ENCODE measurements at places on chromosomes 5 and 9.

- no peak for DNase-seq
Observed at GRCh38 chr5:66617991-66618768, 22.0 kb downstream of the MAST4 start.

DNA sequence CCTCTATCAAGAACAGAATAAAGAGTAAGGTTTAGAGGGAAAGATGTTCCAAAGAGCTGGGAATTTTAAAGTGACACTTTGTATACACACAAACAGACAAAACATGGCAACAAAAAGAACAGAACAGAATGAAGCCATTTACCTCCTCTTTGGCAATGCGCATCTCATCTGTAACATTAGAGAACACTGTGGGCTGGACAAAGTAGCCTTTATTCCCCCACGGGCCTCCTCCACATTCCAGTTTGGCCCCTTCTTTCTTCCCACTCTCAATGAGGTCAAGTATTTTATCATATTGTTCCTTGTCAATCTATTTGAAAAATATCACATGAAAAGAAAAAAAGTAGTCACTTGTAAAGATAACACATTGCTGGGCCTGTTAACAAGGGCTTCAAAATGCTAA is 41.0 kb downstream of the ALDH1A1 start:
- no peak for DNase-seq

DNA sequence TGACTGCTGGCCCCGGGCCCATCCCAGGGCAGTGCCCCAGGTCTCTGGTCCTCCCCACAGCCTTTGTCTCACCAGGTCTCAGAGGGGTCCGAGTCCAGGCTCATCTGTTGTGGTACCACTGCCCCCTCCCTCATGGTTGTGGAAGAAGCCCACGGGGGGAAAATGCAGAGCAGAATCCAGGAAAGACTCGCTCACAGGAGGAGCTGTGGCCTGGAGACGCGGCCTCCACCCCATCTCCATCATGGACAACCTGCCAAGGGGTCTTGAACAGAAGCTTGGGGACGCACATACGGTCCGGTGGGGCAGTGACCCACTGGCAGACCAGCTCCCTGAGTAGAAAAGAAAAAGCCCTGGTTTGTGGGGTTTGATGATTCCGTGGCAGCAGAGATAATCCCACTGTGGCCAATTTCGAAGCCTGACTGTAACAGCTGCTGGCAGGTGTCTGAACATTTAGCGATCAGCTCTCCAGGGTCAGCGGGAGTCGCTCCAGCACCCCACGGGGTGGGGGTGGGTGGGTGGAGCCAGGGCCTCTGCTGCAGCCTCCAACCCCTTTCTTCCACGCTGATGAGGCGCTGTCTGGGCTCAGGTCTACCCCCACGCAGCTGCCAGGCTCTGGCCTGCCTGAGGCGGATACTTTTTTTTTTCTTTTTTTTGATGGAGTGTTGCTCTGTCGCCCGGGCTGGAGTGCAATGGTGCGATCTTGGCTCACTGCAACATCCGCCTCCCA is 1.9 kb upstream of the GRIN1 start:
- DNase-seq: no peak

- peak; percentile 80 for DNase-seq
Observed at GRCh38 chr5:71757590-71758543, 38.8 kb downstream of the CARTPT start.

DNA sequence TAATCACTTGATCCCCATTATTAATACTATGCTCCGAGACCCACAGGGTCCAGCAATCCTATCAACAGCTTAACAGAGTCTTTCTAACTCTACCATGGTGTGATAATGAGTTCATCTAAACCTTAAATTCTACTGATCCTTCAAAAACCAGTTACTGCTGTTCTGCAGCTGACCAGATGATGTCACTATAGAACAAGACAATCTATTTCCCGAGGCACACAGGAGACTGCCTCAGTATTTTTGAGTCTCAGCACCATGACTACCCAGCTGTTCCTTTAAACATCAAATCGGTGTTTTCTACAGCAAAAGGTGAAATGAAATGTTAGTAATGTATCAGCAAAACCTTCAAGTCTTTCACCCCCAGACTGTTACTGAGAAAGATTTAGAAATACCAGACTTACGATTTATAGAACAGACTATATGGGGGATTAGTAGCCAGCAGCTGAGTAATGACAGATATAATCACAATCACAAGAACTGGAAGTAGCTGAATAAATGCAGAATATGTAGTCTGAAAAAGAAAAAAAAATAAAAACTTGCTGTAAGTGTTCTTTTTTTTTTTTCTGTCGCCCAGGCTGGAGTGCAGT is 16.9 kb downstream of the DNAJC18 start:
- DNase-seq: peak; percentile 16

- no peak for DNase-seq
Observed at GRCh38 chr9:35033101-35033500, 39.3 kb downstream of the VCP start.

DNA sequence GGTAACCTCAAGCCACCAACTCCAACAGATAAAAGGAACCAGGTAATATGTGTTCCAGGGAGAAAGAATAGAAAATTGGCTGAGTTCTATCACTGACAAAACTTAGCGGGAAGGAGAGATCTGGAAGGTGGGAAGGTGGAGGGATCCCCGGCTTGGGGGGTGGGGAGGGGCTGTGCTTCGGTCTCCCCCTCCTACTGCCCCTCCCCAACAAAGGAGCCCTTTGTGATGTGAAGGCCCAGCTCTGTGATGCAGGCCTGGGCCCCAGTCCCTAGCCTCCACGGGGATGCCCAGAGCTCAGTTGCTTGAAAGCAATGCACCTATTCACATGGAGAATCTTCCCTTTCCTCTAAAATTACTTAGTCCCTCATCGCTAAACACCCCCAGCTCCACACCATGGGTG is 4.4 kb upstream of the ZNF484 start:
- DNase-seq: no peak

- no peak for DNase-seq
Observed at GRCh38 chr9:5820425-5820824, 12.5 kb downstream of the ERMP1 start.

DNA sequence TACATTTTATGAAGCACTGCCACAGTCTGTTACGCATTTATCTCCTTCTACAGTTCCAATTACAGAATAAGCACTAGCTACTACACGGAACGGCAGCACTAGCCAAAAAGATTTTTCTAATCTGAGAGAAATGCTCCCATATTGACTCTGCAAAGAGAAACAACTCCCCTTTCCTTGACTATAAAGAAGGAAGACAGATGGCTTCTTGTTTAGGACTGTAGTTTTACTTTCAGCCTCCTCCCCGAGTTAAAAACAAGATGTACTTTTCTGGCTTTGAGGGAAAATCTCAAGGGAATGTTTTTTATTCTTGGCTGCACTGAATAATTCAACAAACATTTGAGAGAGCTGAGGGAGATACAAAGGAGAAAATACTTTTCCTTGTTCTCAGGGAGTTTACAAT is 1.9 kb upstream of the SLC44A1 start:
- no peak for DNase-seq

- DNase-seq: no peak
Observed at GRCh38 chr5:22557251-22557650, 295.9 kb downstream of the CDH12 start.

DNA sequence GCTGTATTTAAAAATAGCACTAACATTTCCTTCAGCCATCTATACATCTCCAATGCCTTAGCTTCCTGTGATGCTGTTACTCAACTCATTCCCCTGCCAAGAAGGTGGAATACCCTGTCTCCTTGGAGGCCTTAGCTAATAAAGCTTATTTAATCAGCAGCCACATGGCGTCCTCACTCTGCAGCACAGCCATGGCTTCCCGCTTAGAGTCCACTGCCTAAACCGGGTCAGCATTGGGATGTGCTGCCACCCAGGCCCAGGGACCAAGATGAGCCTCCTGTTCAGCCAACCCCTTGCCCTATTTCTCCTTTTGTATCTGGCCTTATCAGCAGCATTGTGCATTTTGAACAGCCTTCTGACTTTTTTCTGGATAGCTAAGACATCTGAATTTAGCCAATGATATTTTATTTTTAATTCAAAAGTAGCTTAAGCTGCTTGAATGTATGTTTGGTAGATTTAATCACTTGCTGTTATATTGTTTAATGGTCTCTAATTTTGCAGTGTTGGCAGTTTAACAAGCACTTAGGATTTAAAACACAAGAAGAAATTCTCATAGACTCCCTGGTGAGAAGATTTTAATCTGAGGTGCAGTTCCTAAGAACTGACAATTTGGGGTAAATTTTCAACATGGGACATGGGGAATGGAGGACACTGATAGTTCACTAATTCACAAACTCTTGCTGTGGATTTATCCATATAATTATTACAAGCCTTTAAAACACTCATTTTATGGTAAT is 113.0 kb downstream of the RPS23 start:
- DNase-seq: no peak

DNA sequence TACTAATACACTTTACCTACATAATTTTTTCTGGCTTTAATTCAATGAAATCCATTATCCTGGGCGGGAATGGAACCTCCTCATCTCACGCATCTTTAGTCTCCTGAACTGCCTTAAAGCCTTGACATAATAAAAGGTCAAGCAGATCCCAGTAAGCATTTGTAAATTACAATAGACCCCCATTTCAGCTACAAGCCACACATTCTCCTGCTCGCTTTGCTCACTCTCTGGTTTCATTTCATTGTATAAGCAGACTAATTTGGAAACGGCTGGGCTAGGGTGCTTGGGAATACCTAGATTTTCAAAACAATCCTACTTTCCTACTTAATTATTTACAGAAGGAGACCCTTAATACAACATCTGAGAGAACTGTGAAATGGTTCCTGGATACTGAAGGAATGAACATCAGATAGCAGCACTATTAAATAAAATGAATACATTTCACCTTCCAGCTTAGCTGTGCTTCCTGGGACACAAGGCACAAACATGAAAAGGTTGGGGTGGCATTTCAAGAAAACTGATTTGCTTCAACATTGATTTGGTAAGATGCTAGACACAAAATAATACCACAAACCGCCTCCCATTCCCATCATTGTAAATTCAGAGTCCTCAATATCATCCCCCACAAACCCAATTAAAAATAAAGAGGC is 1.5 kb downstream of the JAKMIP2 start:
- no peak for DNase-seq

DNA sequence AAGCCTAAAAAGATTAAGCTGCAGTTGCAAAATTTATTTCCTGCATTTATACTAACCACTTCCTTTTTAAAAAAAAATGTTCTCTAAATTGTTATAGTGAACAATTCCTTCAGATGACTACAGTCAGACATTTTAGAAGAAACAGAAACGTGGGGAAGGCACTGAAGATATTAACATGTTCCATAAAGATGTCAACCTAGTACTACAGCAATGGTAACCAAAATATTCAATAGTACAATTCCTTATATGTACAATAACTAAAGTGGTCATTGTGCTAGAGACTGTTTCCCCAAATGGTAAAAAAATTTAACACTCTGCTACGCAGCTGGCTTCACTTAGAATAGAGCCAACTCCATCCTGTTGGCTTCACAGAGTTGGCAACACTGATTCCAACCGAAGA is 97.7 kb downstream of the FNBP1 start:
- DNase-seq: no peak

DNA sequence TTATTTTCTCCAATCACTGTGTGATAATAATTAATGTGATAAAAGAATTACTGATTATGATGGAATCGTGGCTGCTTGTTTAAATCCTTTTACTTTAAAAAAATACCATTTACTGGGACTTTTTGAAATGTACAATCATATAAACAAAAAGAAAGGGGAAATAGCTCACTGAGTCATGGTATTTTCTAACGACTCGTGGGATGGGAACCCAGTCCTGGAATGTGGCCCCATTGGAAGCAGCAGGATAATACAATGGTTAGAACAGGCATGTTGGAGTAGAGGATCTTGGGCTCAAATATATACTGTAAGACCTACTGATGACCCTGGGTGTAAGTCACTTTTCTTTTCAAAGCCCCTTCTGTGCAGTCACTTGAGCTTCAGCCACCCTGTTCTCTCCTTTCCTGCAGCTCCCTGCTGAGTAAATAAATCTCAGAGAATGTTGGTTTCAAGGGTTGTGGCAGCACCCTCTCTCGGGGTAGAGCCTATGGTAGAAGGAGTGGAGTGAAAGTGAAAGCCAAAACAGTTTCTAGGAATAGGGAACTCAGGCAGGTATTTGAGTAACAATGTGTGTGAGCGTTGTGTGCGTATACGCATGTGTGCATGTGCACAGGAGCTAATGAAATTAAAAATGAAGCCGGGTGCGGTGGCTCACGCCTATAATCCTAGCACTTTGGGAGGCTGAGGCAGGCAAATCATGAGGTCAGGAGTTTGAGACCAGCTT is 40.8 kb upstream of the LARP1 start:
- DNase-seq: no peak

DNA sequence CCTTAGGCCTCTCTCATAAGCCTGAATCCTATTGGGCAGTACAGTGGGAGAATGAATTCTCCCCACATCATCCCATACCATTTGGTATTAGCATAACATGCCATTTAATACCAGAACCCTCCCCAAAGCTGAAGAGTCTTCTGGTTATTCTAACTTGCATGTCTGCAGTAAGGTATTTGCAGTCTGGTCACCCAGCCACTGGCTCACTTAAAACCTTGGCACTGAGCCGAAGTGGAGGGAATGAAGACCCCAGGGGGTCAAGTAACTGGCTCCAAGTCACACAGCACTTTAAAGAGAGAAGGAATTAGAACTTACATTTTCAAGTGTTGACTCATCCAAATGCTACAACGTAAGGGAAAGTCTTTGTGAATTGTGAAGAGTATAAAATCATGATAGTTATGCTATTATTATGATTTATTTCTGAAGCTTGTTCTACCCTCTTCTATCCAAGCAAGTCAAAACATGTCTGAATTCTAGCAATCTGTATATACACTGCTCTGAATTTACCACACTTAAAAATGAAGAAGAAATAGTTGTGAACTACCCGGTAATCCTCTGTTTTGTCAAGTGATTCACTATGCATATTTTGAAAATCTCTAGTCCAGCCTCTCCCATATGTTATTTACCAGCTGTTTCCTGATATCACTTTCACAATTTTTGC is 28.5 kb downstream of the GLRA1 start:
- DNase-seq: peak; percentile 72

- DNase-seq: no peak
Observed at GRCh38 chr9:83238871-83239640, 176.1 kb upstream of the RASEF start.

DNA sequence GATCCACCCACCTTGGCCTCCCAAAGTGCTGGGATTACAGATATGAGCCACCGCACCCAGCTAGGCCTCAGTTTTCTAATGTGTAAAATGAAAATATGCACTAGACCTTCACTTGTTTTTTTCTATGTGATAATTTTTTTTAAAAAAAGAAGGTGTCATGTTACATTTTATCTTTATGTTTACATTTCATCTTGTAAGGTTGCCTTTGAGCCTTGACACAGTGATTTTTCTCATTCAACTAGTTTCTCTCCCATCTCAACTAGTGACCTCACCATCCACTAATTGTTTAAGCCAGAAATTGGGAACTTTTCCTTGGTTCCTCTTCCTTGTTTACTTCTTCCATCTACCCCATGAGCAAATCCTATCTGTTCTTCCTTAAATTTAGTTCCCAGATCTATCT is 21.5 kb downstream of the TMC1 start:
- DNase-seq: no peak

- DNase-seq: peak; percentile 33
Observed at GRCh38 chr9:86281593-86282076, 703 bp downstream of the ISCA1 start.

Data from SW 1271 (cell line).